ENCODE measurements at places on chromosomes 5 and 9. TPM values are rescaled to one million over a fixed set of nuclear protein-coding genes. Genes with fewer than 3 reads are reported as not detected.

- H3K27ac ChIP-seq, result peak overlapping the region; percentile 97
- H3K4me1 ChIP-seq, result peaks cover 9% of the 10 kb centered on the region
- H3K36me3 ChIP-seq, result peaks cover 15% of the 10 kb centered on the region
- H3K4me3 ChIP-seq, result peak overlapping the region; percentile 70
Observed at GRCh38 chr9:113409481-113409880, 994 bp downstream of the POLE3 start.

IL12B gene
- total RNA-seq, result not detected

DNA sequence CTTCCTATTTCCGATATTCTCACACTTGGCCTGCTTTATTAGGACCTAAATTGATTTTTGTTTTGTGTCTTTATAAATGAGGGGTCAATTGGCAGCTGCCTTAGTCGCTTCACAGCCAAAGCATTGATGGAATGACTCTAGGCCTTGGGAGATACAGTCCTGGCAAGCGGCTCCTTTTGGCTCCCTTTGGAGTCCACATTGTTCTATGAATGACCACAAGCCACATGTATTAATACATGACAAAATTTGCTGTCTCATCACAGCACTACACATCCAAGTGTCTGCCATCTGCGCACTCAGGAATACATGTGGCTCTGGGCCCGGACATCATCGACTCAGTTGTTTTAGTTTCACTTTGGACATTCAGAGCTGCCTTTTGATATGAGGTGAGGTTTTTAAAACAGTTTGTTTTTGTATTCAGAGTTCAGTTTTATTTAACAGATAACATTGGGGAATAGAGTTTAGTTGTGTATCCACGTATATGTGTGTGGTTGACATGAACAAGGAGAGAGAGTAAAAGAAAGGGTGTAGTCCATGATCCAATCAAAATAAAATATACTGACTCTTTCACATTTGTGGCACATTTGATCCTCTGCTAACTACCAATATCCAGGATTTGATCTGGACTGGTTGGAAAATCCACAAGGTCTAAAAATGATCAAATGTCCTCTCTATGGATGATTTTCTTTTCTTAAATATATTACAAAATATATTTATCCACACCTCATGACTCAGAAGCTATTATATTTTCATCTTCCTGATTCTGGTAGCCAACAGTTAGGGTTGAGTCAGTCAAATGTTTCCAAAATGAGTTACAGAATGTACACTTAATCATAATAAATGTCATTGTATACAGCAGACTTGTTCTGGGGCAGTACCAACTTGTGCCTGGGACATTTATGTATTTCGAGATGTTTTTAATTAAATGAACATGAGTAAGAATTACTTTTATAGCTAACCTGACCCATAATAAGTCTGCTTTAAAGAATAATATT is 114.0 kb upstream of the MTAP start:
- DNase-seq, result no peak
- no peak overlapping the region for H3K27ac ChIP-seq
- no peak overlapping the region for H3K4me3 ChIP-seq
- H3K36me3 ChIP-seq, result no peaks in the 10 kb centered on the region
- H3K4me1 ChIP-seq, result no peaks in the 10 kb centered on the region
- H3K27me3 ChIP-seq, result no peaks in the 10 kb centered on the region

DNA sequence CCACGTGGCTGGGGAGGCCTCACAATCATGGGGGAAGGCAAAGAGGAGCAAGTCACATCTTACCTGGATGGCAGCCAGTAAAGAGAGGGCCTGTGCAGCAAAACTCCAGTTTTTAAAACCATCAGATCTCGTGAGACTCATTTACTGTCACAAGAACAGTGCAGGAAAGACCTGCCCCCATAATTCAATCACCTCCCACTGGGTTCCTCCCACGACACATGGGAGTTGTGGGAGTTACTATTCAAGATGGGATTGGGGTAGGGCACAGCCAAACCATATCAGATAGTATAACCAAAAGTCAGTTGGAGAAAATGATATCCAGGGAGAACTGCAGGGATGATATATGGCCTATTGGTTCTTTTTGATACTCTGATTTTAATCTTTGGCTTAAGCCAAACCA is 10.0 kb upstream of the CAVIN4 start:
- peaks cover 19% of the 10 kb centered on the region for H3K36me3 ChIP-seq
- H3K4me1 ChIP-seq, result no peaks in the 10 kb centered on the region
- H3K27ac ChIP-seq, result no peak overlapping the region

- H3K27ac ChIP-seq, result peak overlapping the region; percentile 94
- no peak overlapping the region for H3K4me3 ChIP-seq
Observed at GRCh38 chr9:131610231-131610761, 65.0 kb downstream of the PRRT1B start.

ORM1 gene
- total RNA-seq, result not detected

GRCh38 chr9:124530246-124530645 is 23.0 kb upstream of the NR5A1 start:
- H3K27me3 ChIP-seq, result no peaks in the 10 kb centered on the region
- H3K4me3 ChIP-seq, result no peak overlapping the region

DNA sequence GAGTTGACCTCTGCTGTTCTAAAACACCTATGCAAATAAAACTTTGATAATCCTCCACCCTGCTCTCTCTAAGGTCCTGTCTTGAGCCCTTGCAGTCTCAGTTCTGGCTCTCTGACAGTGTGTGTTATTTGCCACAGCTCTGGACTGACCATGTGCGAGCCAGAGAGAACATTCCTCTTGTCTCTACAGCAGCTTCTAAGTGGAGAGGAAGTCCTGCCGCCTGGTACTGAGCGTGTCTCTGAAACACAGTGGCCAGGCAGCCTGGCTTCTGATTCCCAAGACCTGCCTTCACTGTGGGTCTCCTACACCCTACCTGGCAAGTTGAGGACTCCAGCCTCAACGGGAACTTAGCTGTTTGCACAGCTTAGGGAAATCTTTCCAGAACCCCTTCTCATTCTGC is 61.6 kb downstream of the ENTREP1 start:
- H3K27me3 ChIP-seq, result no peaks in the 10 kb centered on the region
- no peak overlapping the region for H3K27ac ChIP-seq
- no peak for DNase-seq
- no peaks in the 10 kb centered on the region for H3K36me3 ChIP-seq
- H3K4me3 ChIP-seq, result no peak overlapping the region

- no peaks in the 10 kb centered on the region for H3K4me1 ChIP-seq
- no peak overlapping the region for H3K27ac ChIP-seq
- no peaks in the 10 kb centered on the region for H3K27me3 ChIP-seq
- H3K4me3 ChIP-seq, result no peak overlapping the region
- no peak for DNase-seq
Observed at GRCh38 chr5:137446615-137447014, 52.5 kb downstream of the SPOCK1 start.

- H3K4me1 ChIP-seq, result no peaks in the 10 kb centered on the region
- H3K27me3 ChIP-seq, result no peaks in the 10 kb centered on the region
- H3K4me3 ChIP-seq, result no peak overlapping the region
Observed at GRCh38 chr5:165076686-165077085, 1571.3 kb downstream of the MAT2B start.

- no peaks in the 10 kb centered on the region for H3K27me3 ChIP-seq
- DNase-seq, result no peak
- no peak overlapping the region for H3K27ac ChIP-seq
- no peak overlapping the region for H3K4me3 ChIP-seq
Observed at GRCh38 chr5:100026606-100027005, 508.6 kb upstream of the FAM174A start.

DNA sequence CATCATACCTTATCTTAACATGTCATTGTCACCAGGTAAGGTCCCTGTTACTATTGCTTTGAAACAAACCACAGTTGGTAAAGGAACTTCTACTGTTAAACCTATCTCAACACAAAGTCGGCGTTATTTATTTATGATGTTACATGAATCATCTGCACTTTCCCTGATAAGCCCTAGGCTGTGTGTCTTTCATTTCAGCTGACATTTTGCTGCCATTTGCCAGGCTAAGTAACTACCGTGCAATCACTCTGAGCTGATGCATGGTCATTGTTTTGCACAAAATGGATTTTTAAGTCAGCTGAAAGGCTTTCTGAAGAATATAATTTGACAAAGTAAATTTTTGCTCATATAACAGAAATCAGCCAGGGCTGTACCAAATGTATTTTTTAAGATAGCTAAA is 546.5 kb downstream of the ZNF608 start:
- no peak overlapping the region for H3K27ac ChIP-seq
- peaks cover 9% of the 10 kb centered on the region for H3K36me3 ChIP-seq
- DNase-seq, result no peak

GRCh38 chr5:110257971-110258370 is 468.5 kb downstream of the TMEM232 start:
- DNase-seq, result no peak
- H3K4me3 ChIP-seq, result no peak overlapping the region
- no peaks in the 10 kb centered on the region for H3K27me3 ChIP-seq
- no peaks in the 10 kb centered on the region for H3K36me3 ChIP-seq

FGF10 gene
- not detected for total RNA-seq

DNA sequence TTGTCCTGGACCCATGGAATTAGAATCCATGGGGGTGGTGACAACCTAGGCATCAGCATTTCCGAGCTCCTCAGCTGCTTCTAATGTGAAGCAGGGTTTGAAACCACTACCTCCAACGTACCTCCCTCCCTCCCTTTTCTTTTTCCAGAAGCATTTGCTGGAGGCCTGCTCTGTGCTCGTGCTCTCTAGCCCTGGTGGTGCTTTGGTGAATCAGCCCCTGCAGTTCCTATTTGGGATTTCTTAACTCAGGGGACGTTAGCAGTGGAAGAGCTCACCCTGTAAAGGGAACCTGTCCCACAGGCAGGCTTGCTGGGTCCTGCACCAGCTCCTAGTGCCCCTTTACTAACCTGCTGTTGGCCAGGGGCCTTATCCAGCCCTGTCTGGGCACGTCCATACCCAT is 55.0 kb downstream of the NSG2 start:
- no peak overlapping the region for H3K4me3 ChIP-seq
- no peaks in the 10 kb centered on the region for H3K36me3 ChIP-seq
- H3K4me1 ChIP-seq, result no peaks in the 10 kb centered on the region
- peak; percentile 31 for DNase-seq

GRCh38 chr5:87705876-87706275 is 293.1 kb upstream of the CCNH start:
- no peak overlapping the region for H3K27ac ChIP-seq
- DNase-seq, result no peak
- no peak overlapping the region for H3K4me3 ChIP-seq
- H3K36me3 ChIP-seq, result no peaks in the 10 kb centered on the region

GRCh38 chr5:125219710-125220109 is 473.3 kb upstream of the ZNF608 start:
- DNase-seq, result no peak
- no peaks in the 10 kb centered on the region for H3K4me1 ChIP-seq
- H3K27ac ChIP-seq, result no peak overlapping the region

PCYOX1L gene
- total RNA-seq, result 14.7 TPM

- DNase-seq, result no peak
- H3K27me3 ChIP-seq, result no peaks in the 10 kb centered on the region
- no peaks in the 10 kb centered on the region for H3K4me1 ChIP-seq
- no peak overlapping the region for H3K4me3 ChIP-seq
Observed at GRCh38 chr5:128105203-128105602, 21.6 kb downstream of the SLC12A2 start.

FRRS1L gene
- total RNA-seq, result 0.78 TPM

GRCh38 chr9:76107482-76107881 is 217.0 kb downstream of the PCSK5 start:
- H3K27ac ChIP-seq, result no peak overlapping the region
- H3K36me3 ChIP-seq, result no peaks in the 10 kb centered on the region
- H3K4me3 ChIP-seq, result no peak overlapping the region
- no peaks in the 10 kb centered on the region for H3K4me1 ChIP-seq
- DNase-seq, result no peak
- H3K27me3 ChIP-seq, result no peaks in the 10 kb centered on the region

GRCh38 chr9:82903503-82903902 is 159.4 kb downstream of the RASEF start:
- no peak overlapping the region for H3K27ac ChIP-seq
- H3K36me3 ChIP-seq, result no peaks in the 10 kb centered on the region
- 0 out of 2 replicates have a peak, but pooled peaks cover 8% of the 10 kb centered on the region for H3K4me1 ChIP-seq
- no peak overlapping the region for H3K4me3 ChIP-seq

- peak; percentile 95 for DNase-seq
- no peak overlapping the region for H3K4me3 ChIP-seq
Observed at GRCh38 chr9:73215249-73215648, 63.6 kb downstream of the ANXA1 start.

- no peak overlapping the region for H3K27ac ChIP-seq
- DNase-seq, result no peak
- no peaks in the 10 kb centered on the region for H3K4me1 ChIP-seq
- H3K4me3 ChIP-seq, result no peak overlapping the region
Observed at GRCh38 chr9:116189683-116190082, 36.1 kb downstream of the PAPPA start.

- H3K36me3 ChIP-seq, result no peaks in the 10 kb centered on the region
- H3K4me1 ChIP-seq, result no peaks in the 10 kb centered on the region
- no peaks in the 10 kb centered on the region for H3K27me3 ChIP-seq
- no peak overlapping the region for H3K27ac ChIP-seq
Observed at GRCh38 chr5:126651013-126651577, 50.3 kb downstream of the PHAX start.

GRCh38 chr9:4984171-4984620 is 876 bp upstream of the JAK2 start:
- H3K4me1 ChIP-seq, result peaks cover 17% of the 10 kb centered on the region
- H3K36me3 ChIP-seq, result no peaks in the 10 kb centered on the region
- DNase-seq, result no peak

PTPDC1 gene
- 10.0 TPM for total RNA-seq

DNA sequence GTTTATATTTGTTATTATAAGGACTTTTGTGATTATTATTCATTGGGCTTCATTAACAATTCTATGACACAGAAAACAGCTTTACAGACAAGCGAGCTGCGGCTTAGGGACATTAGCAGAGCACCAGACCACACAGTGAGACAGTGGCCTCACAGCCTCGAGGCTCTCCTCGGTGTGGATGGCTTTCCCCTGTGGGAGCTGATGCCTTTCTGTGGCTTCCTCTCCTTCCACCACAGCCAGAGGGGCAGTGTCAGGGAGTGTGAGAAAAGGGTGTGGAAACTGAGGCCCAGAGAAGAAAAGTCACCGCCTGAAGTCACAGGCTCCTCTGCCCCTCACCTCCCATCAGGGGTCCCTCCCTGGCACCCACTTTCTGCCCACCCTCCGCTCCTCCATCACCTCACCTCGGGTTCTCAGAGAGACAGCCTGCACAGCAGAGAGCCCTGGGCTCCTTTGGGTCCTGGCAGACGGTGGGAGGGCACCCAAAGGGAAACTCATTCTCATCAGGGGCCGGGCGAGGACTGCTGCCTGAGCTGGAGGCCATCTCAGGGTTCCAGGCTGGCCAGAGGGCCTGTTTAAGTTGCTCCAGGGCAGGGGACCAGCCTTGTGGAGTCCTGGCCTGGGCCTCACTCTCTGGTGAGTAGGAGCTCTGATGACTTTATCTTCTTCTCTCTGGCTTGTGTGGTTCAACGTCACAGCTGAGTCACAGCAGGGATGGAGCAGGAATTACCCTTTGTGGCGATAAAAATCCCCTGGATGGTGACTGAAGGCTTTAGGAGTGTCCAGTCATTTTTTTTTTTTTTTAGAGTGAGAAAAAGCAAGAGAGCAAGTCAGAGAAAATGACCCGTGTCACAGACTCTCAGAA is 830 bp downstream of the TRAF1 start:
- H3K4me1 ChIP-seq, result peaks cover 56% of the 10 kb centered on the region
- DNase-seq, result no peak
- H3K36me3 ChIP-seq, result no peaks in the 10 kb centered on the region

GRCh38 chr9:116716438-116716837 is 29.3 kb downstream of the TRIM32 start:
- H3K27me3 ChIP-seq, result no peaks in the 10 kb centered on the region
- no peak overlapping the region for H3K27ac ChIP-seq
- no peaks in the 10 kb centered on the region for H3K36me3 ChIP-seq
